NCI-H774 (cell line): ENCODE measurements at places on chromosomes 7 and 10.

DNA sequence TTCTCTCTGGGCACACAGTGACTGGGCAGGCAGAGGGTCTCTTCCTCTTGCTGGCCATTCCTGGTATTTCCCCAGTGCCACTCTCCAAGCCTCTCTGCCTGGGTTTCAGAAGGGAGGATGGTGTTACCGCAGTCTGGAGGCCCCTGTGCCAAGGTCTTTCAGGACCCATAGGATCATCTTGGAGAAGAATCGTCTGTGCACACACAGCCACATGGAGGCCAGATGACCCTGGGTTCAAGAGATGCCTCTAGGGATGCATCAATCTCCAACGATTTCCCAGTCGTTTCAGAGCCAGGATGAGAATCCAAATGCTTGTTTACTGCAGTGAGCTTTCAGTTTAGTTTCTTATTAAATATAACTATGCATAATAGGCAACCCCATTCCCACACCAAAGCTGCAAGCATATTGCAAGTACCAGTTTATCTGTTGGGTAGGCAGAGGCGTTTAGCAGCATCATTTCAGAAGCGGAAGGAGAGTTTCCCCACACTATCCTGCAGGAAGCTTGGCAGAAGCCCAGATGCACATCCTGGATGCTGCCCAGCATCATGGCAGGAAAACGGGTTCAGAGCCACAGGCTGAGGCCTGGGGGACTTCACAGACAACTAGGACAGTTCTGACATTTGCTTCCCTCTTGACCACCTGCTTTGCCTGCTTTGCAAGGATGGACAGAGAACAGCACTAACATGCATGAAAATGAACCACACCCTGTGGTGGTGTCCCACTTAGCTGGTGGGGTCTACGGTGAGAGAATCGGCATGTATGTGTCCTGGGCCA is 134.7 kb upstream of the FAM20C start:
- DNase-seq, result no peak

GRCh38 chr7:7565746-7566650 is 686 bp upstream of the MIOS start:
- DNase-seq, result no peak

GRCh38 chr7:117008886-117009531 is 55.7 kb downstream of the ST7 start:
- no peak for DNase-seq

- no peak for DNase-seq
These were observed 19.5 kb upstream of the NOM1 start for GRCh38 chr7:156929789-156930539.

DNA sequence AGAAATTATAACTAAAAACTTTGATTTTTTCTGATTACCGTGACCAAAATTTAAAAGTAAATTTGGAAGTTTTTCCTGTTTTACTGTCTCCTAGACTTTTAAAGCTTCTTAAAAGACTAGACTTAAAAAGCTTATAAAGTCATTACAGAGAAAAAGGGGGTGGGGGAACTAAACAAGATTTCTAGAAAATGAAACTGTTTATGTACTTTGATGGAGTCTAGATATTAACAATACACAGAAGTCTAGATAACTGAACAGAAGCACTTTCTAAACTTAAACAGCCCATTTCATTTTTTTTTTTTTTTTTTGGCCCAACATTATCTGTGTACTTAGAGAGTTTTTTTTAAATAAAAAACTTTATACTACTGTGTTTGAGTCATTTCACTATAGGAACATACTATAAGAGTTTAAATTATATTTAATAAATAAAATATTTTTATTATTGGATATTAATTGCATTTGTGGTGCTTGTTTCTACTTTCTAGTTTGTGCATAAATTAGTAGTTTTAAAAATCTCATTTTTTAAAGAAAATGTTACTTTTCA is 98.5 kb downstream of the PHTF2 start:
- no peak for DNase-seq

- no peak for DNase-seq
These were observed 7.3 kb downstream of the SEPHS1 start for GRCh38 chr10:13340626-13341376.

DNA sequence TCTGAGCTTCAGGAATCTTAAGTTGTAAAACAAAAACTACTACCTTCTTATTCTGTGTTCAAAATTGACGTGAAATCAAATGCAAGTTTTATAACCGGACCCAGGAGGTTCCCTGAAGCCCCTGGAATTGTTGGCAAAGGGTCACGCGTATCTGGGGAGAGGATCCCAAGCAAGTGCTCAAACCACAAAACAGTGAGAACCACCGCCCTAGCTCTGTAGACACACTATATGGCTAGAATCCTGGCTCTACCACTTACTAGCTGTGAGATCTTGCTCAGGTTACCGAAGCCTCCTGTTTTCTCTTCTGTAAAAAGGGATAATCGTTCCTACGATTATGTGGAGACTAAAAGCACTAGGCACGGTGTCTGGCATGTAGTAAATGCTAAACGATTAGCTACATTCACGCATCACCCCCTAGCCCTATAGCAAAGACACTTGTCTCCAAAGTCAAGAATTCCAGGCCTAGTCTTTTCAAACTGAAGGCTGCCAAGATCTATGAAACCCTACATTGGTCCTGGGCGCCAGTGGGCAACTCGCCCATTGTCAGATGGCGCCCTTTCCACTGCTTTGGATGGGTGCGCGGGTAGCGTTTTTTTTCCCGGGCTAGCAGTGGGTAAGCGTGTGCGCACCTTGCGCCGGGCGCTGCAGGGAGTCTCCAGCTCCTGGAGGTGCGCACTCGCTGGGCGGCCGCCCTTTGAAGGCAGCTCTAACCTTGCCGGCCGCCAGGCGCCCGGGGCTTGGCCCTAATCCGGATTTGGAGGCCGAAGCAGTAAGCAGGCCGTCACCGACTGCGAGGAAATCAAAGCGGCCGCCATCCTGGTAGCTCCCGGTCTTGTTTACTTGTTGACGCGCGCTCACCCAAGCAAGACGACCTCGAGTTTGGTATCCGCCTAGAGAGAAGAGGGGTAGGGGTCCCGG is 11.6 kb upstream of the NKX2-3 start:
- no peak for DNase-seq

DNA sequence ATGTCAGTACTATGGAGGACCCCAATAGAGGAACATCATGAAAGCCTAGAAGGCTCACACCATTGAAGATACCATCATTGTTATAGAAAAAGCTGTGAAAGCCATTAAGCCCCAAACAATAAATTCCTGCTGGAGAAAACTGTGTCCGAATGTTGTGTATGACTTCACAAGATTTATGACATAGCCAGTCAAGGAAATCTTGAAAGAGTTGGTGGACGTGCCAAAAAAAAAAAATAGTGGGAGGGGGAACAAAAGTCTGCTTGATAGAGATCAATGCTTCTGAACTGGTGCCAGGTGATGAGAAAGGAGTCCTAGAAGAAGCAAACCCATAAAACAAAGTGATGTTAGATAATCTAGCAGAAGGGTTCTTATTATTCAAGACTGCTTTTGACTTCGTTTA is 41.2 kb downstream of the RALA start:
- no peak for DNase-seq
